Smooth muscle cell of the brain vasculature (primary cell): ENCODE measurements at places on chromosomes 12 and 14.

DNA sequence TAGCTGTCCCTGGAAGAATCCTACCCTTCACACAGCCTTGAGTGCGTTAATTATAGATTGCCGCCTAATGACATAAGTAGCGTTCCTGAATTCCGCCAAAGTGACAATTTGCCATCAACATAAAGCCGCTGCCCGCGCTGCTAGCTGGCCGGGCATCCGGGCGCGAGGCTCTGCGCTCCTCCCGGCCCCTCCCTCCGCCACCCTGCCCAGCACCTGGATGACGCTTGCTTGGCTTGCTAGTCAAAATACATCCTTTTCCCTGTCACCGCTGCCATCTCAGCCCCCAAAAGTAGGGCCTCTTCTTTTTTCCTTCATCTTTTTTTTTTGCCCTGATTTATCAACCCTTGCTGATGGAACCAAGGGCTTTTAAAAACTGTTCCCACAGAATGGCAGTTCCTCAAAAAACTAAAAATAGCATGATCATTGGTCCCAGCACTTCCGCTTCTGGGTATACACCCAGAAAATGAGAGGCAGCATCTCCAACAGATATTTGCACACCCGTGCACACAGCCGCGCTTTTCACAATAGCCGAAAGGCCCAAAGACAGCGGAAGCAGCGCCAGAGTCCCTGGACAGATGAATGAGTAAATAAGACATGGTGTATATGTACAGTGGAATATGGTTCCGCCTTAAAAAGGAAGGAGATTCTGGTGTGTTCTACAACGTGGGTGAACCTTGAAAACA, 235.2 kb downstream of the BCL11B start:
- no peak for DNase-seq

- DNase-seq: no peak
Measured at GRCh38 chr12:115542656-115543055, 734.8 kb downstream of the MED13L start.

DNA sequence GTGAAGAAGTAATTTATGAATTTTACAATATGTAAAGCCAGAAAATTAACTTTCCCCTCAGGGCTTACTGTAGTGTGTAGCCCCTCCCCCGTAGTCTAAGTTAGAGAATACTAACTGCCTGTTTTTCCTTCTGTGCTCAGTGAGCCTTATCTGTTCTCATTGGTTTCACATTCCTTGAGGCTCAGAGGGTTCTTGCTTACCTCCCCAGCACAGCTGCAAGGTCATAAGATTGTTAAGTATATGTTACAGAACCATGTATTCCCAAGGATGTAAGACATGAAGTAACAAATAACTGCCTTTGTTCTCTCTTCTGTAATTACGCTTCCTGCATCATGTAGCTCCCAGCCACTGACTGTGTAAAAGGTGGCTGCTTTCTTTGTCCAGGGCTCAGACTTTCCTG, 1351.1 kb downstream of the TMEM121 start:
- no peak for DNase-seq

- DNase-seq: no peak
Measured at GRCh38 chr12:124705545-124706138, 138.2 kb upstream of the NCOR2 start.

DNA sequence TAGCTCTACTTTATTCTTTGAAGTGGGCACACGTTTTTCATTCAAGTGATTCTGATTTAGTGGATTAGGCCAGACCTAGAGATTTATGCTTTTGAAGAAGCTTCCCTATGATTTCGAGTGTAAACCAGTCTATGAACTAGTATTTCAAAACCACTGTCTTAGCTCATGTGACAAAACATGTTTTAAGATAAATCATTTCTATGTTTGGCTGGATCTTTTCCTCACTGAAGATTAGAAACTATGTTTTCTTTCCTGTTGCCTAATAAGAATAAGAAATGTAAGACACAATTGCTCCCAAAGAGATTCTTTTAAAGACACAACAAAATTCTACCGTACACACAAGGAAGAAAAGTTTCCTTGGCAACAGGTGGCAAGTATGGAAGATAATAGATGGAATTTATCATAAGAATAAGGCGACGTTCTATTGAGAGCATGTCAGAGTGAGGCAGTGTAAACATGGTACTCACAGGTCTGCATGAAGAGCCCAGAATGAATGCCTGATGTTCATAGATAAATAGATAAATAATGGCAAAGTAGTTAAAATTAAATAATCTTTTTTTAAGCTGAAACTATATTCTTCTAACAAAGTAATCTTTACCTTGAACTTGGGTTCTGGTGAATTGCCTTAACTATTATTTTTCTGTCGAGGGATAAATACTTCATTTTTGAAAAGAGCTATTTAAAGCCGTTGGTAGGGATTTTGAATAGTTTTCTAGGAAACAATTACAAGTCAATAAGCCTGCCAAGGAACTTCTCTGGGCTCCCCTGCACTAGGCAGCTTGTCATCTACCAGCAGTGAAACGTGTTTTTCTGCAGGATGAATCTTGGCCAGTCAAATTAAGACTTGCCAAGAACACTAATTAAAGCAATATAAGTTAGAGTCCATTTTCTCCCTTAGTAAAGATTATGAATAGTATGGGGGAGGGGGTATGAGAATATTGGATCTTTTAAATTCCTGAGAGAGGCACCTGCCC, 34.1 kb upstream of the C12orf75 start:
- DNase-seq: no peak

GRCh38 chr12:65938807-65939206, 114.5 kb downstream of the HMGA2 start:
- no peak for DNase-seq
